ENCODE measurements at places on chromosomes 2 and 18.

DNA sequence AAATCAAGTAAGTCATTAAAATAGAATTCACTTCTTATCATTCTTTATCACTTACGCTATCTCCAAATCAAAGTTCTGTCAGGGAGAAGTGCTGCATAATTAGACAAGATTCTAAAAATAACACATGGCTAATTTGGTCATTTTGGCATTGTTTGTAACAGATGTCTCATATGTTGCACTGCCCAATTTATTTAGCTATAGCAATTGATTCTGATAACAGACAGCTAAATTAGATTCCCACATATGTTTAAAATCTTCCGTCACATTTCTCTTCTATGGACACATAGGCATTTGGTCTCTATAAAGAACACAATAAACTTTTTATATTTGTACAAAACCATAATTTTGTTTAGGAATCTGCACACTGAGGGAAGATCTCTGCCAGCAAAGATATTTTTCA lies 644.5 kb upstream of the VRK2 start:
- no peak for DNase-seq

- DNase-seq = no peak
These were observed 5.6 kb upstream of the KCNJ3 start for GRCh38 chr2:154692927-154693326.

DNA sequence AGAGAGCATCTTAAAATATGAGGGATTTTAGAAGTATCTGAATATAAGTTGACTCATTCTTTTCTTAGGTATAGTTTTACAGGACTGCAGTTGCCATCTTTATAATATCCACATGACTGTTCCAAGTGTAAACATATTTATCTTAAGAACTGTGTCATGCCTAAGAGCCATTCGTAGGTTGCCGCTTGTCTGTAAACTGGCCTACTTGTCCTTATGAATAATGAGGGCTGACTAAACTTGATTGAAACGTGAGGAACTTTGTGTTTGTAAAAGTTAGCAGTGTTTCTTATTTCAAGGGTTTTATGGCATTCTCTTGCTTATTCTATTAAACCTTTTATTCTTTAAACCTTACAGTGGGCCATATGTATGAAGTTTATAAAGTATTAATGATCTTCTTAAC lies 99.6 kb downstream of the MAP3K20 start:
- DNase-seq = no peak

DNA sequence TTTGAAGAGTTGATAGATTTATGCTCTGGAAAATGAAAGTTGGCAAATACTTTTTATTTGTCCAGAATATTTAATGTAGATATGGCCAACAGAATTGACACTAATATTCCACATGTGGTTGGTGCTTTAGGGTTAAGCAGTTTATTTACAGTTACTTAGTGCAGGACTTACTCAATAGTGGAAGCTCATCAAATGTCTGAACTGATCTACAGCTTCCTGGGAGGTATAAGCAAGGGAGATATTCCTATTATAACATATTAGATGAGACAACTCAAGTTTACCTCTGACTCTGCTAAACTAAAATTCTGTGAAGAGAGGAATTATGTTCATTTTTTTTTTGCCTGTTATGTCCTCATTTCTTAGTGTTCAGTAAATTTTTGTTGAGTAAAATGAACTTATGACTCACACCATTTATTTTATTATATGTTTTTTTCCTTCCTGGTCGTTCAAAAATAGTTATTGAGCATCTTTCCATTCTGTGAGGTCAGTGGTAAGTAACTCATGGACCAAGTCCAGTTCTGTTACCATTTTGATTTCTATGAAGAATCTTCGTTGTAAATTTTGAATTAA lies 13.6 kb downstream of the ABI2 start:
- DNase-seq = no peak

DNA sequence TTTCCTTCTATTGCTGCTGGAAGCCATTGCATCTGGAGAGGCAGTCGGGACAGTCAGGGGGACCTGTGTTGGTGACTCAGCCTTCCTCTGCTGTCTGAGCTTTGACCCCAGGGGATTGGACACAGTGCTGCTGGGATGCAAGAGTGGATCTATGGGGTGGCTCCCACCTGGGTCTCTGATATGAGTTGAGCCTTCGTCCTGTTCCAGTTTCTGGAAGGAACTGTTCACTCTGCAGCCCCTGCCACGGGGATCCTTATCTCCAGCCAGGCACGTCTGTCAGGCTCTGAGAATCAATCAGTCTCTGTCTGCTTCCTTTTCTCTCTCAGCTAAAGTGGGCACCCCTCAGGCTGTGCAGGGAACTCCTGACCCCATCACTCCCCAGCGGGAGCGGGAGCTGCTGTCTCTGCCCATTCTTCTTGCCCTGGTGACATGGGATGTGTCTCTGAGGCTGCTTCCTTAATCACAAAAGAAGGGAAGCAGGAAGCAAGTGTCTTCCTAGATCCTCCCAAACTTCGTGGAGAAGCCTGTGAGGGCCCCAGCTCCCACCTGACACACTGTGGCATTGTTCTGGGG lies 51.7 kb downstream of the ARHGAP28 start:
- DNase-seq = no peak

- no peak for DNase-seq
These were observed 44.5 kb upstream of the TMEM17 start for GRCh38 chr2:62550461-62550860.

DNA sequence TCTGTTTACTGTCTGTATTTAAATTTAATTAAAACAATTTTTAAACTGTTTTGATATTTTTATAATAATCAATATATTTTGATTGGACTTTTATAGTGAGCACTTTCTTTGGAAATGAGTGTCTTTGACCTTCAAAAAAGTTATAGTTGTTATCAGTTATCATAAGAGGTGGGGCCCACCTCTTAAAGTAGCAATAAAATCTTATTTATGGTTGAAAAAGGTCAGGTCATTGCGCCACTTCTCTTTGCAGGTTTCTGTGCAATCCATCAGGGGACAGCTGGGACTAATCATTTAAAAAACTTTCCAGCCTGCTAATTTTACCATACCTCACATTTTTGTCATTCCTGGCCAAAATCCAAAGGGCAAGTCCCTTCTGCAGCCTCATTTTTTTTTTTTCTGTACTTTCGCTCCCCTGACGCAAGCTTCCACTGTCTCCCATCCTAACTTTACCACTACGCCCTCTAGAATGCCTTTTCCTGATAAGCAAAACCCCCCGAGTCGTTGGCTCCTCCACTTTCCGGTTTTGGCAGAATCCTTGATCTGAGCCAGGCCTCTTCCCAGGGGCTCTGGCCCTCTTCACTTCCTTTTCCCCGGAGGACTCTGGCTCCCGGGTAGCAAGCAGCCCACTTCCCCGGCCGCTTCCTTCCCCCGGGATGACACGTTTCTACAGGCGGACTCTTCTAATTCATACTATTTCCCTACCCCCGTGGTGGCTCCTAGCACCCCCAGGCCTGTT lies 1.1 kb upstream of the SEH1L start:
- no peak for DNase-seq

- no peak for DNase-seq
These were observed 86.0 kb downstream of the RTN4 start for GRCh38 chr2:54964271-54964670.

- DNase-seq = no peak
These were observed 34.4 kb downstream of the TEX51 start for GRCh38 chr2:126932966-126933710.

DNA sequence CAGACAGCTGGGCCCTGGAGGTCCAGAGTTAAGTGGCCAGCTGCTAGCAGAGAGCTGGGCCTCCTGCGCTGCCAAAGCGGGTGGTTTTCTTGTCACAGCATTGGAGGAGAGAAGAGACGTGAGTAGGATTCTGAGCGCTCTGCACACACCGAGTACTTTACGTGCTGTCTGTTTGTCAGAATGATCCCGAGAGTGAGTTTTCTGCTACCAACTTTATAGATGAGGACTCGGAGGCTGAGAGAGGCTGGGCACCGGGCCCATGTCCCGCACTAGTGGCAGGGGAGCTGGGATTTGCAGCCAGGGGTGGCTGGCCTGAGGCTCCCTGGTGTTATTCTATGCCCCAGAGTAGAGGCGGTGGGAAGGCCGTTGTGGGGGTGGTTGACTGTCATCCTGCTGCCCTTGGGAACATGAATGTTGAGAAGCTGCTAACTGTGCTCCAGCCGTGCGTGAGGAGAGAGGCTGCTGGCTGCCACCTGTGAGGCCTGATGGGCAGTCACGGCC lies 36.3 kb upstream of the MBP start:
- no peak for DNase-seq

GRCh38 chr18:77110400-77110799 lies 22.2 kb downstream of the MBP start:
- no peak for DNase-seq

GRCh38 chr2:102481931-102482330 lies 8.9 kb downstream of the SLC9A4 start:
- no peak for DNase-seq

GRCh38 chr18:42429196-42429595 lies 474.2 kb downstream of the PIK3C3 start:
- DNase-seq = no peak

DNA sequence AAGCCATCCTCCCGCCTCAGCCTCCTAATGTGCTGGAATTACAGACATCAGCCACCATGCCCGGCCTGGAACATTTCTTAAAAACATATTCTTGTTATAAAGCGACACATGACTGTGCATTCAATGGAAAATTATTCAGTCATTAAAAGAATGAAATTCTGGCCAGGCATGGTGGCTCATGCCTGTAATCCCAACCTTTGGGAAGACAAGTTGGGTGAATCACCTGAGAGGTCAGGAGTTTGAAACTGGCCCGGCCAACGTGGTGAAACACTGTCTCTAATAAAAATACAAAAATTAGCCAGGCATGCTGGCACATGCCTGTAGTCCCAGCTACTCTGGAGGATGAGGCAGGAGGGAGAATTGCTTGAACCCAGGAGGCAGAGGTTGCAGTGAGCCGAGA lies 21.6 kb upstream of the RPRD1A start:
- no peak for DNase-seq

DNA sequence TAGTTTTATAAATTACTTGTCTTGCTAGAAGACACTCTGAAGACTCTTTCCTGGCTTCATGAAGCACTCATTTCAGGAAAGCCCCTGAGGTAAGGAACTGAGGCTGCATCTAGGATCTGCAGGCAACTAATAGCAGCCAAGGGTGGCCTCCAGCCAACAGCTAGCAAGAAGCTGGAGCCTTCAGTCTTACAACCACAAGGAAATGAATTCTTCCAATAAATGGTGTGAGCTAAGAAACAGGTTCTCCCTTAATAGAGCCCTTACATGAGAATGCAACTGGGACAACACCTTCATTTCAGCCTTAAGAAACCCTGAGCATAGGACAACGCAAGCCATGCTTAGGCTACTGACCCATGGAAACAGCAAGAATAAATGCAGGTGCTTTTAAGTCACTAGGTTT lies 254.6 kb upstream of the RBBP8 start:
- no peak for DNase-seq

DNA sequence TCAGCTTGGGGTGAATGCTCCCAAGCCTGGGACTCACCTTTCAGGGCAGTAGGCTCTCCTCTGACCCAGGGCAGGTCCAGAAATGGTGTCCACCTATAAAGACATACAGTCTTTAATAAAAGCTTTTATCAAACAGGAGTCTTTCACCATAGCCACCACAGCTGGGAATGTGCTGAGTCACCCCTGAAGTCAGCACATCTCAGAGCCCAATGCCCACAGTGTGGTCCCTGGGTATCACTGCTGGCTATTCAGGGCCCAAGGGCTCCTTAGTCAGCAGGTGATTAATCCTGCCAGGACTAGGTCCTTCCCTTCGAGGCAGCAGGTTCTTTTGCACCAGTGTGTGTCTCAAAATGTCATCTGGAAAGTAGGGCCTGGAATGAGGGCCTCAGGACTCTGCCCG lies 181.9 kb downstream of the MEMO1 start:
- no peak for DNase-seq

- no peak for DNase-seq
These were observed 15.4 kb downstream of the C2orf81 start for GRCh38 chr2:74406035-74406434.

- no peak for DNase-seq
These were observed 268.3 kb downstream of the PLCL1 start for GRCh38 chr2:198072655-198073054.

DNA sequence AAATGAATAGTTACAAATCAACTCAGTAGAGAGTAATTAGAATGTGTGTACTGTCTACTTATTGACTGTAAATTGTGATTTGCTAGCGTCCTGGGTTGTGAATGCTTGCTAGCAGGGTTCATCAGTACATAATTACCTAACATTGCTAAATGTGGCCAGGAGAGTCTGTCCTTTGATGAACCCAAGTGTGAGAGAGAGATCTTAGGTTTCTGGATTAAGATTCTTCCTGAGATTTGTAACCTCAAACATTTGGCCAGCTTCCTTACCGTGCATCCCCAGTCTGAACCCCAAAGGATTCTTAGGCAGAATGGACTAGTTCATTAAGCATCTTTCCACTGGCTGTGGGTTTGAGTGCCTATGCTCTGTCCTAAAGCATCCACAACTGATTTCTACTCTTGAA lies 84.0 kb upstream of the ITPRID2 start:
- no peak for DNase-seq
